ENCODE measurements at places on chromosomes 7 and 10. TPM values are rescaled to one million over a fixed set of nuclear protein-coding genes. Genes with fewer than 3 reads are reported as not detected.

Gene MGMT
- total RNA-seq: 14.3 TPM

Gene CNPY1
- total RNA-seq: not detected

DNA sequence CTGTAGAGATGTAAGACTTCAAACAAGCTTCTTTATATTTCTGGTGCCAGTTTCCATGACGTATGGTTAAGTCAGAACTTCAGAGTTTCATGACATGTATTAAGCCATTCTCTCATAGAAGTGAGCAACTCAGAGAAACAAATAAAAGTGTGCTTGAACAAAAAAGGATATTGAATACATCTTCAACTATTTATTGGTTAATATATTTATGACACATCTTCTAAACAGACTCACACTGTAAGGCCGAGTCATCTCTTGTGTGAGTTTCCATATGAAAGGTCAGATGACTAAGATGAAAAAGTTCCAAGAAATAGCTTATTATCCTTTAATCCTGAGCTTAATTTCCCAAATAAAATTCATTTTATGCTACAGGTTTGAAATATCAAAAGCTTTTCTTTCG is 105.5 kb upstream of the CSTF2T start:
- no peak for DNase-seq

DNA sequence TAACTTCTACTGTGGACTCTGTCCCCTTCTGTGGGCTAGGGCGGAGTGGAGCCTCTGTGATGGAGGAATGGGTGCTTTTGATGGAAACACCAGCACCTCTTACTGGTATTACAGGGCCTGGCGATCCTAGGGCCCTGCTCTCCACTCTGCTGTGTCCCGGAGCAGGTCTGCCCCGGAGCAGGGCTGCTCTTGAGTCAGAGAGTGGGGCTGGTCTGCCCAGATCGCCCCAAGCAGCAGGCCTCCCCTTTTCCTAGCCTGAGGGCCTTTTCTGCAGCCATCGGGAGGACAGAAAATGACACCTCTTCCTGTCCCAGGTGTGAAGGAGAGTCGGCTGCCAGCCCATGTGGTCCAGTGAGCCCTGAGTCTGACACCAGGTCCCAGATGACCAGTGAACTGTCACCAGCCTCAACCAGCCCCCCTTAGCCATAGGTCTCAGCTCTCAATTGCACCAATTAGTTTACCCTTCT is 1.4 kb downstream of the ZNF282 start:
- no peak for DNase-seq

DNA sequence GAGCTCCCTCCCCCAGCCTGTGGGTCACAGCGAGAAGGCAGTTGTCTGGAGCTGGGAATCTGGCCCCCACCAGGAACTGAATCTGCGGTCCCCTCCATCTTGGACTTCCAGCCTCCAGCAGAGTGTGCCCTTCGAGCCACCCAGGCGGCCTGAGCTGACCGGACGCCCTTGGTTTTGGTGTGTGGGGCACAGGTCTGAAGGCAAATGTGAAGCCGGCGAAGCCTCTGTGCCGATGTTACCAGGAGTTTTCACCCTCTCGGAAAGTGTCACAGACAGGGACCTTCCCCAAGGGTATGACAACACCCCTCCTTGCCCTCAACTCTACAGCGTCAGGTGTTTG is 109.1 kb downstream of the DNAJB6 start:
- no peak for DNase-seq

DNA sequence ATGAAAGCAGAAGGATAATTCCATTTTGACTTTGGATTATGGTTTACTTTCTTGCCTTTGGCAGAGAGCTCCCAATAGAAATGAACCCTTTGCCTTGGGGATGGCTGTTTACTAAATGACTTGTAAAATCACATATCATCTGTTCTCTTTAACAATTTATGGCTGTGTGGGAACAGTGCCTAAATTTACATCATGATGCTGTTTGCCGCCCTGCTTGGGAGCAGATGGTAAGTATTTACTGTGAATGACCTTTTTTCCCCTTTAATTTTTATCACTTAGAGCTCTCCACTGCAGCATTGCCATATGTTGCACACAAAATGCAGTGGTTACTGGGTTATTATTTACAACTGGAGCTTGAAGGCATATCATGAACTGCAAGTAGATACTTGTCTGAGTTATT is 13.4 kb downstream of the HEPACAM2 start:
- DNase-seq: no peak

Data from natural killer cell treated with Interleukin-12 subunit alpha and Interleukin-12 subunit beta and Interleukin-15 and Interleukin-18, amount 100 ng/mL, for 72 hours (primary cell).